ENCODE measurements at places on chromosomes 13 and 19.

GRCh38 chr19:35822579-35822978 lies 9.9 kb upstream of the PRODH2 start:
- peak; percentile 63 for DNase-seq

DNA sequence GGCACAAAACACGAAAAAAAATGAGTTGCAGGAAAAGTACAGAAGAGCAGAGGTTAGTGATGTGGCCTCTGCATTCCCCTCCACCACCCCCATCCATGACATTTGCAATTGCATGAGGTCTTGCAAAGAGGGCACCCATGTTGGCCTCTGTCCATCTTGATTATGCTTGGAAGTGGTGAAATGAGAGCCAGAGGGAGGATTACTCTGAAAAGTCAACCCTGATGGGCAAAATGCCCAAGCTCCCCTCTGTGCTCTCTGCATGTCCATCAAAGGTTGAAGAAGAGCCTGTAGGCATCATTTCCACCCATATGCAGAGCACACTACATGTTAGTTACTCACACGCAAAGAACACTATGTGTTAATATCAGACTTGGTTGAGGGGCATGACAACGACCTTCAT lies 71.4 kb downstream of the SLC15A1 start:
- DNase-seq, result no peak

GRCh38 chr19:36573020-36573894 lies at the start of gene ZNF529:
Gene ZNF529, minus strand, starts transcription at chr19:36573292. Its CDS starts 946 bp downstream, at chr19:36572346.
- DNase-seq, result peak; percentile 98

DNA sequence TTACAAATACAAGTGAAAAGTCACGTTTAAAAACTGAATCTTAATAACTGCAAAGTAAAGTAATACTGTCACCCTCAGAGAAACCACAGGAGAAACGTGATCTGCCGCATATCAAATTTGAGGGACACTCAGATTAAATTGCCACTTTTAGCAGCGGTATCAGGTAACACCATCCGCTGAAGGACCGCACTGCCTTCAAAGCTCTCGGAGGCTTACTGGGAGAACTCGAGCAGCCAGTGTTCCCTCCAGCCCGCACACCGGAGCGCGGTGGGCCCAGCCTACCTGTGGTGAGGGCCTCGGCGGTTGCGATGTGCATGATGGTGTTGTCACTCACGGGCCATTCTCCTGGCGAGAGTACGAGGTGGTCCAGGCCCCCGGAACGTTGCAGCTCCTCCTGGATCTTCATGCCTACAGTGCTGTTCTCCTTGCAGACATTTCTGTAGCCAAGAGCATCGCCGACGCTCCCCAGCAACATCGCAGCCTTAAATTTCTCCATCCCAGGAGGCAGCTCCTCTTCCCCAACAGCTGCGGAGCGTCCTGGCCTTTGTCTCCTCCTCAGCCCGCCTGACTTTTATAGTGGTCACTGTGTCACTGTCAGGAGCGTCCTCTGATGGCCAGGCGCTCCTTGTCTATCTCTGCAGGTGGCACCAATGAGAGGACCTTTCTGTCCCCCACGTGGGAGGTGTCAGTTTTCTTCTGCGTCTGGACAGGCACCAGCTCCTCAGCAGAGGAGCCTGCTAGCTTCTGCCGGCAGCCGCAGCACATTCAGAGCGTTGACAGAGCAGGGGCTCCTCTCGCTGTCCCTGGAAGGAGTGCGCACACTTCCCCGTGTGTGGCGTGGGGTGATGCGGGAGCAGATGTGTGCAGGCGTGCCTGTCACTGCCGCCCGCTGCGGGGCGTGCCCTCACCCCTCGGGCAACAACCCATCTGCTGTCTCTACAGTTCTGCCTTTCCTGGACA lies at the start of gene ADPRHL1:
Gene ADPRHL1 (minus strand): TSS at position 547 of the 960 bp plus-strand sequence. CDS start 51 bp downstream, at position 496.
- no peak for DNase-seq

GRCh38 chr13:23427342-23427843 lies 6.1 kb downstream of the SACS start:
- DNase-seq, result no peak

DNA sequence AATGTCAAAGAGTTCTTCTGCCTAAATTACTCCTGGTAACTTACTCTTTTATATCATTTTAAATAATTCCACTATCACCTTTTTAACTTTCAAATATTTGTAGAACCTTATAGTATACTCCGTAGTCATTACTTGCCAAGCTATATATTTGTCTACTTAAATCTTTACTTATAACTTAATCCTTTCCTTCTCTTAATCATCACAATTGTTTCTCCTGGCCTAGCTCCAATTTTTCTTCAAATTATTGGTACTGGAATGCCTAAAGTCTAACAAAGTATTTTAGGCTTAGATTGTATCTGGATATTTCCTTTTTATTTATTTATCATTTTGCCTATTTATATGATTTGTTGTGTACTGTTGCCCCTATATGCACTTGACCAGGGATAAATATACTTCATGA lies 109.5 kb downstream of the MZT1 start:
- no peak for DNase-seq

GRCh38 chr19:18119717-18120105 lies 22.1 kb downstream of the MAST3 start:
- DNase-seq, result no peak

- no peak for DNase-seq
These were observed 368.4 kb upstream of the MIR17HG start for GRCh38 chr13:90979059-90979458.

- no peak for DNase-seq
These were observed 10.3 kb upstream of the CACNG7 start for GRCh38 chr19:53898636-53899341.

DNA sequence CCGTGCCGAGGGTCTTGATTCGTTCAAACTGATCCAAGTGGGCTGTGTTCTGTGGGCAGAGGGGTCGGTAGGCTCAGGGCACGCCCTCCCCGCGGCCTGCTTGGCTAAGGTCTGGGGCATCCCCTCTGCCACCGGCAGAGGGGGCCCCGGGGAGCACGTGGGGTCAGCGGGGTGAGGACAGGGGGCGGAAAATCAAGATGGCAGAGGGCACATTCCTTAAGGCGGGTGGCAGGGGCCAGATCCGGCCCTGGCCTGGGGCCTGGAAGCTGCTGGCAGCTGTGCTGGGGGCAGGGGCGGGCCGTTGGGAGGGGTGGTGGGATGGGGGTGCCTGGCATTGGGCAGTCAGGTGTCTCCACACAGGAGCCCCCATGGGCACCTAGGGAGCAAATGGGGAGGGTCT lies 10.7 kb downstream of the PRKACA start:
- no peak for DNase-seq

DNA sequence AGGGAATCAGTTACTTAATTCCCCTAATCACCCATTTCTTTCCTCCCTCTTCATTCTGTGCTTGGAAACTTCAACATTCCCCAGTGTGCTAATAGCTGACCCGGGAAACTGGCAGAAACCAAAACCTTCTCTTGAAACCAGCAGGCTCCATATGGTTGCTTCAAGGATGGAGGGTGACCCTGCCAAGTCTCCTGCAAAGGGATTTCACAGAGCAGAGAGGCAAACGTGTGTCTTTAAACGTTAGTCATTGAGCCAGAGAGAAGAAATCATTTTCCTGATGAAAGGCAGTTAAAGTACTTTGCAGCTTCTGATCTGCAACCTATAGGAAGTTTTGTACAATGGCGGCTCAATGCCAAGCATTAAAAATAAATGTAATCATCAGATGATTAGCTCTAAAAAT lies 220.9 kb downstream of the POU4F1 start:
- no peak for DNase-seq

DNA sequence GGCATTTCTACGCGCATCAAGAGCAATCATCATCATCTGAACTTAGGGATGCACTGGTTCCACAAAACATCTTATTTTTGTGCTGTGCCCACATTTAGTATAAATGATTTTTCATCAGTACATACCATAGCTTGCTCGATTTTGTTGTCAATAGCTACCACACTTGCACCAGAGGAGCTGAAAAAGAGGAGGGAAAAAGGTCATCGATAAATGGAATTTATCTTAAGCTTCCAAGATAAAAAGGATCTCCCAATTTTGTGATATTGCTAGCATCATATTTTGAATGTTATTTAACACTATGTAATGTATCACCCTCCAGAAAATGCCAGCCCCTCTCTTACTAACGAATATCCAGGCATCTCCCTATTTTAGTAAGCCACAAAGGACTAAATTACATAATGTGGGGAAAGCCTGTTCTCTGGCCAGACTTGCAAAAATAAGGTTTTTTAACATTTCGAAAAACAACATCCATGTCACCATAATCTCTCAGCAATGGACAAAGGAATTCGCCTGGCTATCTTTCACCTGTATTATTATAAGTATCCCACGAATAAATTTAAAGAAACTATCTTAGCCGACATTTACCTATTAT lies 62.4 kb downstream of the SERP2 start:
- peak; percentile 63 for DNase-seq

GRCh38 chr13:24664726-24665409 lies 15.3 kb upstream of the ATP12A start:
- no peak for DNase-seq

- peak; percentile 37 for DNase-seq
These were observed at the start of gene BCAM for GRCh38 chr19:44808463-44809371. Gene BCAM, plus strand, starts transcription at chr19:44809103. Its CDS starts 22 bp downstream, at chr19:44809125.

GRCh38 chr19:5125376-5125775 lies 156.5 kb downstream of the KDM4B start:
- DNase-seq, result no peak

GRCh38 chr19:13864667-13865570 lies 12.0 kb upstream of the NANOS3 start:
- DNase-seq, result no peak

DNA sequence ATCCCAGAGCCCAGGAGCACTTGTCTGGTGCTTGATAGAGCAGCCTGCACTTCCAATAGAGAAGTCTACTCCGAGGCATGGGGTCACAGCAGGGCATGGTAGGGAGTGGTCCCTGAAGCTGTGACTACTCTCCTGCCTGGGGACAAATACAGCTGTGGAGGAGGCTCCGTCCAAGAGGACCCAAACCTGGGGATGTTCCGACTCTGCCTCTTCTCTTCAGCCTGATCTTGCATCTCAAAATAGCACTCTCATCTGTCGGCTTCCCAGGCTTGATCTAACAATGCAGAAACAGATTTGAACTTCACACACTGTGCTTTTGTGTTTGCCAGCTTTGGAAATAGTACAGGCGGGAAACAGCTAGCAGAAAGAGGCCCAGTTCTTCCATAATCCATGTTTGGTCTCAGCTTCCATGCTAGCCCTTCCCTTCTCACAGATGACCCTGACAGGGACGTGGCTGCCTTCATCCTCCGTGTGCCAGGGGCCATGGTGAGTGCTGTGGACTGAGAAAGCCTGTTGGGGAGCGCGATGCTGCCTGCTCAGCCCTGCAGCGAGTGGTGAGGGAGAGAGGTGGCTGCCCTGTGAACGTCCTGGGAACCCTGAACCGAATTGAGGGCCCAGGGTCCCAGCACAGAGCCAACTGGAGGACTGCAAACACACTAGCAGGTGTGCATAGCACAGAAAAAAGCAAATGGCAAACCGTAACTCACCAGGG lies 150.3 kb upstream of the GPR12 start:
- no peak for DNase-seq

- DNase-seq, result no peak
These were observed 15.6 kb downstream of the TUBGCP3 start for GRCh38 chr13:112572366-112572765.

DNA sequence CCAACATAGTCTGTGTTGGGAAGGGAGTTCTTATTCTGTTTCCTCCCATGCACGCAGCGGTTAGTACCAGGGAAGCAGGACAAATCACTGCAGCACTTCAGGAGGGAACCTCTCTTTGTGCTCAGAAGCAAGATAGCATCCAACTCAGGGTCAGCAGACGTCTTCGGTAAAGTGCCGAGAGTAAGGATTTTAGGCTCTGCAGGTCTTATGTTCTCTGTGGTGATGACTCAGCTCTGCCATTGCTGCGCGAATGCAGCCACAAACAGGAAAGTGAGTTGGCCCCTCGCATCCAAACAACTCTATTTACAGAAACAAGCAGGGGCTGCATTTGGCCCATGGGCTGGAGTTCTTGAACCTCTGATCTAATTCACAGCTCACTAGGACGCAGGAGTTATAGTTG lies 122.1 kb upstream of the SPATA13 start:
- DNase-seq, result peak; percentile 22

GRCh38 chr13:108572782-108573211 lies 56.6 kb upstream of the MYO16 start:
- peak; percentile 57 for DNase-seq

GRCh38 chr19:47096100-47096704 lies 17.4 kb downstream of the ZC3H4 start:
- DNase-seq, result no peak

DNA sequence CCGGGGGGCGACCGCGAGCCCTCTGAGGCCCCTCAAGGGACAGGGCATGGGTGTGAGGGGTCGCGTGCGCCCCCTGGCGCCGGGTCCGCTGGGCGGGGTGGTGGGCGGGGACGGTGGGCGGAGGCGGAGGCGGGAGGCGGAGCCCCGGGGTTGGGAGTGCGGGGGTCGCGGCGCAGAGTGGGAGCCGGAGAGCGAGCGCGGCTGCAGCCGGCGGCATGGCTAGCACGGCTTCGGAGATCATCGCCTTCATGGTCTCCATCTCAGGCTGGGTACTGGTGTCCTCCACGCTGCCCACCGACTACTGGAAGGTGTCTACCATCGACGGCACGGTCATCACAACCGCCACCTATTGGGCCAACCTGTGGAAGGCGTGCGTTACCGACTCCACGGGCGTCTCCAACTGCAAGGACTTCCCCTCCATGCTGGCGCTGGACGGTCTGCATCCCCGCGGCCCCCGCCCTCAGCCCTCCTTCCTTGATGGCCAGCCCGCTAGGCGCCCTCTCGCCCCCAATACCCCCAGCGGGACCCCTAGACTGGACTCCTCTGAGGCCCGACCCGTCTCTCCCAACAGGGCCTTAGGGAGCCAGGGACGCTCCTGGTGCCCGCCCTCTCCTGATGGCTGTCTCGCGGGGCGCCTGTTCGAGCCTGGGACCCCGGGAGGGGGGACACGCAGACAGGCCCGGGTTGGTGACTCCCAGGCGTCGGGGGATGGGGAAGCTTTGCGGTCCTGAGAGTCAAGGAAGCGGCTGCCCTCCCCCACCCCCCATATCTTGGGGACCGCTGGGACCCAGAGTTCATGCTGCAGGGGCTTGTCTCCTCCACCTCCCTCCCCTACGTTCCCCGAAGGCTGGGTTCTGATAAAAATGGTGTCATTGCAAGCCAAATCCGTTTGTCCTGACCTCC lies at the start of gene CLDN10:
Gene CLDN10 (plus strand): TSS at position 182 of the 903 bp plus-strand sequence. CDS start 34 bp downstream, at position 216.
- DNase-seq, result no peak

DNA sequence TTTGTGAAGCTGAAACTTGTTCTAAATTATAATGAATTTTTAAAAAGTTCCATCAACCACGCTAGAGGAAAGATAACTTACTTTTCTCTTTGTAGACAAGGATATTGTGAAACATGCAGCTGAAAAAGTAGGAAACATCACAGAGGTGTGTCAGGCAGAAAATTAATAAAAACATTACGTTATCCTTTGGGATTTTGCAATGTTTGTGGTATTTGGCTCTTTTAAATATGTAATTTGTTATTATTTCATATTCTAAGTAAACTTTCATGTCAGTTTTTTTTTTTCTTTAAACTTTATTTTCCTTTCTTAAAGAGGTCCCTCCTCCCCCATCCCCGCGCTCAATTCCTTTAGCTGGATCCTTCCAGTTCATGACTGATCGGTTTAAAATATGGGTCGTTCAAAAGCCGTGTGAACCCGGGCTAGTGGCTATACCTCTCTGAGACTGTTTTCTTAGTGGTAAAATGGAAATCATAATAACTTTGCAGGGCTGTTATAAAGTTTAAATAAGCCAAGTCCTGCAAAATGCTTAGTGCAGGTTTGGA lies 740 bp upstream of the CCDC61 start:
- no peak for DNase-seq

Measured in OCI-M1 (cell line).